ENCODE measurements at places on chromosomes 16 and 17.

DNA sequence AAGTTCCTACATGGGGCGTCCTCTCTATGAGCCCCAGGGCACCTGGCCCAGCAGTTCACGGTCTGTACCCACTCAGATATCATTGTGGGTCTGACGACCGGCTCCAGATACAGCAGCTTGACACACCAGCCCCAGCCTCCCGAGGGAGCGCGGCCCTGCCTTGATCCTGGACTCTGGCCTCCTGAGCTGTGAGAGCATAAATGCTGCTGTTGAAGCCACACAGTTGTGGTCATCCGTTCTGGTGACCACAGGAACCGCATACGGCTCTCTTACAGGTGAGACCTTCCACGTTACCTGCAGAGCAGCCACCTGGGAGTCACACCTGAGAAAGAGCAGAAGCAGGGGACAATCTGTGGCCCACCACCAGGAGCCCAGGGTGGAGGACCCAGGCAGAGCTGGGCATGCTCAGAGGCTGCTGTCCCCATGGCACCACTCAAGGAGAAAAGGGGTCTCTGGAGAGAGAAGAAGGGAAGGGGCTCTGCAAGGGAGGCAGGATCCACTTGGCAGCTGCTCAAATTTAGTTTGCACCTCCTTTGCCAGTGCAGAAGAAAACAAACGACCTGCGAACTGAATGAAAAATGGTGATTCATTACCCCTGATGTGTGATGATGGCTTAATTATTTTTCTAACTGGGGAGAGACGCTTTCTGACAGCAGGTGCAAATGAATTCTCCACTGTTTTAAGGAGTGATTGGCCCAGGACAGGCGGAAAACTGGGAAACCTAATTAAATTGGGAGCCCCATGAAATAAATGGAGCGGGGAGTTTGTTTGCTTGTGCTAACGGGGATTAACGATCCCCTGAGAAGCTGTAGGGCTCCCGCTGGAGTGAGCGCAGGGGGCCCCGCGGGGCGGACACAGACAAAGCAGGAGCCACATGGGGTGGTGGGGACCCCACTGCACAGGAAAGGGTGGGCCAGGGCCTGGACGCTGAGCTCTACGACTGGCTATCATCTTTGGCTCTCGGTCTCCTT lies 208.9 kb downstream of the RBFOX3 start:
- no peak for DNase-seq

GRCh38 chr16:84718-85406 lies 6.8 kb downstream of the MPG start:
- DNase-seq, result peak; percentile 83

GRCh38 chr16:28264656-28265055 lies 27.7 kb upstream of the SBK1 start:
- DNase-seq, result no peak

DNA sequence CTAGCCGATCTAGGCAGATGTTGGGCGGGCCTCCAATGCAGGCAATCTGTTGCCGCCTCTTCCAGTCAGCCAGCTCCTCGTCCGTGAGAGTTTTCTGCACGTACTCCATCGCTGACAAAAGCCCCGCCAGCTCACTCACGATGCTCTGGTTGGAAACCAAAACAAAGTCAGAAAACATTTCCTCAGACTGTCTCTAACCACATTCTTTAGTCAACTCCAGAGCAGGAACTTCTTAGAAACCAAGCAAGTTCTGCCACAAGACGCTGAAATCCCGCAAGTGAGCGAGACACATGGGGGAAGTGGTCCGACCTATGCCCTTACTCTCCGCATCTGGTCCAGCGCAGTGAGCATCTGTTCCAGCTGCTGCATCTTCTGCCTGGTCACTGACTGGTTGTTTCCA lies 49.1 kb downstream of the STAT5A start:
- DNase-seq, result peak; percentile 72

DNA sequence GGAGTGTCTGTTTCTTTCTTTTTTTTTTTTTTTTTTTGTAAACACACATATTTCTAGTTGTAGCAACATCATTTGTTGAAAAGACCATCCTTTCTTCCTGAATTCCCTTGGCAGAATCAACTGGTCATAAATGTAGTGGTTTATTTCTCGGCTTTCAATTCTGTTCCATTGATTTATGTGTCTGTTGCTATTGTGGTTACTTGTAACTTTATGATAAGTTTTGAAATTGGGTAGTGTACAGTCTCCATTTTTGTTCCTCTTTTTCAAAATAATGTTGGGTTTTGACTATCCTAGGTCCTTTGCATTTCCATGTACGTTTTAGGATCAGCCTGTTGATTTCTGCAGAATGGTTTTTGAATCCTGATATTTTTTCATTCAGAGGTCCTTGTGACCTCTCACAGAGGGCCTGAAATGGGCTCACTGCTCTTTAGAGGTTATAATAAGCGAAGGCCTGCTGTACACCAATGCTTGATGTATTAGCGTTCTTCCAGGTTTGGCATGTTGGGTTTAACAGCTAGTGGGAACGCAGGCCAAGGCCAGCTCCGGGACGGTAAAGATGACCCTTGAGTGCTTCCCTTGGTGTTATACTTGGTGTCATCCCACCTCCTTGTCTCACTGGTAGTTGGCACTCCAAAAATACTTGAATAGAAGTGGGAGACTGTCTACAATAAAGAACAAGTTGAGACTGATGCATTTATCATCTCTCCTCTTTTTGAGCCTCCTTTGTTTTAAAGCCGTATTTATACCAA lies 43.8 kb downstream of the ZNRF1 start:
- DNase-seq, result no peak

DNA sequence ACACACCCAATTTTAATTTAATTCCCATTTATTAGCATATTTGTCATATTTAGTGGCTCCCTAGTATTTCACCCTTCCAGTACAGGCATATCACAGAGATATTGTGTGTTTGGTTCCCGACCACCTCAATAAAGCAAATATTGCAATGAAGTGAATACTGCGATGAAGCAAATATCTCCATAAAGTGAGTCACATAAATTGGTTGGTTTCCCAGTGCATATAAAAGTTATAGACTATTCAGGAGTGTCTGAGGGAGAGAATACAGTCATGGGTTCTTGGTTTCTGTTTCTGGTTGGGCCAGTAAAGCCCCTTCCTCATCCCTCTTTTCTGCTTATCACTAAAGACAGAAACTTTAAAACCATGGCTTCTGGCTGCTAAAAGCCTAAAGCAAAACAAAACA lies 295.4 kb upstream of the AXIN2 start:
- DNase-seq, result no peak

GRCh38 chr16:88812513-88813268 lies 963 bp upstream of the APRT start:
- DNase-seq, result no peak

- no peak for DNase-seq
These were observed 33.3 kb downstream of the RHBDL3 start for GRCh38 chr17:32298721-32299579.

DNA sequence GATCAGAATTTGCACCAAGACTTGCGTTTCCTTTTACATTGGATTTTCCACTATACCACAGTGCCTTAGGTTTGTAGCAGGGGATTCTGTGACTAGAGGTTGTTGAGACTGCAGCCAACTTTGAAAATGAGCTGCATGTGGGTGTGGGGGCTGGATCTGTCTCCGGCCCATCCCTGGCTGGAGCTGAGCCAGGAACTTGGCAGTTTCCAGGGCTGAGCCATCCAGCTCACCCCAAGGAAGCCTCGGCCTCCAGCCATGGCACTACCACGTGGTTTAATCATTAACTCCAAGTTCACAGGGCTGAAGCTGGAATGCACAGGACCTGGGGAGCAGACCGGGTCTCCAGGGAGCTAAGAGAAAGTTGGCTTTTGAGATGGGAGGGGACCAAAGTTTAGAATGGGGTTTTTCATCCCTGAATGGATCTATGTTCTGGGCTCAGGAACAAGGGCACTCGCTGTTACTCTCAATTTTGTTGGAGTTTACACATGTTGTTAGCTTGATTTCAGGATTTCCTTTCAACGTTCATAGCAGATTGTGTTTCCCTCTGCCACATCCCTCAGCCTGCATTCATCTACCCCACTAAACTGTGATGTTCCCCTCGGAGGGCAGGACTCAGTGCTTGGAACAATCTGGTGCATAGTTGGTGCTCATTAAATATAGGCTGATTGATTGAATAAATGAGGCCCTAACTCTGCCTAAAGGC lies 42.3 kb upstream of the HNF1B start:
- no peak for DNase-seq

DNA sequence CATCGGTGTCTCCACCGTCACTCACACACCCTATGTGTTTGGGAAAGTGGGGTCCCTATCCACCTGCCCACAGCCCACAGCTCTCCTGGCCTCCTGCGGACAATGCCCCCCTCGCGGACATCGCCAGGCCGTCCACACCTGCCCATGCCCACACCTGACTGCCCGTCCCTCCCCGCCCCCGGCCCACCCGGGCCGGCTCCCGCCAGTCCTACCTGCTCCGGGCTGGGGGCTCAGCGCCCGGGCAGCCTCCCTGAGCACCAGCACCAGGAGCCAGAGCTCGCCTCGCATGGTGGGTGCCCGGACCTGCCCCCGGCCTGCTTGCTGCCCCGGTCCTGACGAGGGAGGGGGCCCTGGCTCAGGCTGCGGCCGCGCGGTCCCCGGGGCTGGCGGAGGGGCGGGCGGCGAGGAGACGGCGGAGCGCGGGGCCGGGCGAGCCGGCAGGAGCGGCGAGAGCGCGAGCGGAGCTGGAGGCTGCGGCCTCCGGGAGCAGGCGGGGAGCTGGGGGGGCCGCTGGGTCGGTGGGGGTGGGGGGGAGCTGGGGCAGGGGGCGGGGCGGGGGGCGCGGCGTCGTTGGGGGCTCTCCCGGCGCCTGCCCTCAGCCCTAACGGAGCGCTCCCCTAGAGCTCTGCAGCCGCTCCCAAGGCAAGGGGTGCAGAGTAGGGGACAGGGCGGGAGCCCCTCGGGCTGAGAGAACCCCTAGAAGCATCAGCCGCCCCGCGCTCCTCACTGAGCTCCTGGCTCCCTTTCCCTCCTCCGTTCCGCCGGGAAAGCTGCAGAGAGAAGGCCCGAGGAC lies at the start of gene PLXDC1:
TSS of gene PLXDC1 (minus strand) at position 488 of the 793 bp plus-strand sequence. CDS start at position 288, 200 bp downstream.
- no peak for DNase-seq

All from non-pigmented ciliary epithelial cell (primary cell).